ENCODE measurements at places on chromosomes 3 and 15.
A peak's percentile ranks its signal among the peaks of the same experiment; 100 is the strongest.

GRCh38 chr15:41501191-41501917 is 7.7 kb downstream of the ITPKA start:
- no peak for DNase-seq

DNA sequence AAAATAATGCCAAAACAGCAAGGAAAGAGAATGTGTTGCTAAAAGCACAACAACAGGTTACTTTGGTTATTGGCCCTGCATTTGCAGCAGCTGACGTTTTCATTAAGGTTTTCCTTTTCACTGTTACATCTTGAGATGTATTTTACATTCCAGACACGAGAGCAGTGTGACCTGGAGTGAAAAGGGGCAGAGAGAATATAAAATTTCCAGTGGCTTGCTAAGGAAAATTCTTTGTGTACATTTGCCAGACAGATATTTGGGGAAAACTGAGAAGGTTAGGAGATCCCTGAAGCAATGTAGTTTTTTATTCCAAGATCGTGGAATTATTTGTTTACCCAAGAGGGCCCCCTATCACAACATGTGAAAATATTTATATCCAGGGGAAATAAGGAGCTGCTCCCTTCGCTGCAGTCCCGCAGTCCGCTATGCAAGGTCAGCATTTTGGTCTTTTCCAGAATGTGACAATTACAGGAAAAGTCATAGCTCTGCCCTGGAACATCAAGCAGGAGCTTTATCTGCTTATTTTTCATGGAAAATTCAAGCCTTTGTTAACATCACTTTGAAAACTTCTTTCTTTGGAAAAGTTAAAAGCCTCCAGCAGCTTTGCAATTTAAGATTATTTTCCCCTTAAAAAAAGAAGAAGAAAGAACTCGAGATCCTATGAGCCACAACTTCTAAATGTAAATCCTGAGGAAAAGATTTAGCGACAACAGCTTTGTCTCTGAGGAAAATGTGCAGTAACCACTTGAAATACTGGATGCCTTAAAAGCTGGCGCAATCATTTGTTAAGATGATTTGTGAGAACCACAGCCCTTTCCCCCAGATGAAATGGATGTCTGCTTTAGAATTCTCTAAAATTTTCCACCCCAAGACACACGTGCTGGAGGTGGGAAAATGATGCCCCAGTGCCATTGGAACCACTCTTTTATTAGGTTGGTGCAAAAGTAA is 256.4 kb upstream of the TPM1 start:
- no peak for DNase-seq

DNA sequence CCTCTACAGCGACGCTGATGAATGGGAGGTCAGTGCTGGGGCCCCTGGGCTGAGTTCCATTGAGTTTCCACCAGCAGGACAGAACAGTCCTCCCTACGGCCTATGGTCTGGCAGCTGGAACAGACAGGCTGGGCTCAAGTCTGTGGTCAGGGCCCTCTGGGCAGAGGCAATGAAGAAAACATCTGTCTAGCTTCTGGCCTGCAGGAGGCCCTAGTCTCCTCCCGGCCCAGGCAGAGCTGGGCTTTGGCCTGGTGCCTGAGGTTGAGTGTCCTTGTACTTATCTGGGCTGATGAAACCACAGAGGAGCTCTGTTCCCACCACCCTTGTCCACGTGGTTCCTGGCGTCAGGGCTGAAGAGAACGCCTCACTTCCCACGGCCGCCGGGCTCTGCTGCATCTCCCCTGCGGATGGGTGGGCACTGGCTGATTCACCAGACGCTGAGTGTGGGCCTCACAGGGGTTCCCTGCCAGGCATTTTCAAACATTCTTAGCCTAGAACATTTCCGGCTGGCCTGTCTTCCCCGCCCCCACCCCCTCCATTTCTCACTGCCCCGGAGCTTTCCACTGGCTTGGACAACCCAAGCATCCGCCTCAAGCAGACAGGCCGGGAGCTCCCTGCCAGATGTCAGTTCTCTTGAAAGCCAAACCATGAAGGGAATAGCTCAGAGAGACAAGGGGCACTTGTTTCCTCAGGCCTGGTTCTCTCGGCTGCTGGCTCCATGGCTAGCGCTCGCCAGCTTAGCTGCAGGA is 20.3 kb downstream of the PPCDC start:
- peak; percentile 92 for DNase-seq

GRCh38 chr15:66866656-66867055 is 164.6 kb downstream of the SMAD6 start:
- no peak for DNase-seq

- no peak for DNase-seq
Observed at GRCh38 chr3:161905520-161906132, 409.0 kb downstream of the OTOL1 start.

- no peak for DNase-seq
Observed at GRCh38 chr3:50241163-50241562, 5.2 kb downstream of the GNAI2 start.

GRCh38 chr3:174111776-174112175 is 714.2 kb downstream of the NLGN1 start:
- no peak for DNase-seq

- no peak for DNase-seq
Observed at GRCh38 chr15:65796610-65797078, 4.6 kb upstream of the DENND4A start.

DNA sequence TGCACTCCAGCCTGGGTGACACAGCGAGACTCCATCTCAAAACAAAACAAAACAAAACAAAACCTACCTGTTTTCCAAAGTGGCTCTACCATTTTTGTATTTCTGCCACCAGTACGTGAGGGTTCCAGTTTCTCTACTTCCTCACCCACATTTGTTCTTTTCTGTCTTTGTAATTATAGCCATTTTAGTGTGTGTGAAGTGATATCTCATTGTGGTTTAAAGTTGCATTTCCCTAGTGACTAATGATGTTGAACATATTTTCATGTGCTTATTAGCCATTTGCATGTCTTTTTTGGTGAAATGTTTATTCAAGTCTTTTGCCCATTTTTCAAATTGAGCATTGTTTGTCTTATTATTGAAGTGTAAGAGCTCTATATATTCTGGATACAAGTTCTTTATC is 50.7 kb downstream of the TRA2B start:
- no peak for DNase-seq

DNA sequence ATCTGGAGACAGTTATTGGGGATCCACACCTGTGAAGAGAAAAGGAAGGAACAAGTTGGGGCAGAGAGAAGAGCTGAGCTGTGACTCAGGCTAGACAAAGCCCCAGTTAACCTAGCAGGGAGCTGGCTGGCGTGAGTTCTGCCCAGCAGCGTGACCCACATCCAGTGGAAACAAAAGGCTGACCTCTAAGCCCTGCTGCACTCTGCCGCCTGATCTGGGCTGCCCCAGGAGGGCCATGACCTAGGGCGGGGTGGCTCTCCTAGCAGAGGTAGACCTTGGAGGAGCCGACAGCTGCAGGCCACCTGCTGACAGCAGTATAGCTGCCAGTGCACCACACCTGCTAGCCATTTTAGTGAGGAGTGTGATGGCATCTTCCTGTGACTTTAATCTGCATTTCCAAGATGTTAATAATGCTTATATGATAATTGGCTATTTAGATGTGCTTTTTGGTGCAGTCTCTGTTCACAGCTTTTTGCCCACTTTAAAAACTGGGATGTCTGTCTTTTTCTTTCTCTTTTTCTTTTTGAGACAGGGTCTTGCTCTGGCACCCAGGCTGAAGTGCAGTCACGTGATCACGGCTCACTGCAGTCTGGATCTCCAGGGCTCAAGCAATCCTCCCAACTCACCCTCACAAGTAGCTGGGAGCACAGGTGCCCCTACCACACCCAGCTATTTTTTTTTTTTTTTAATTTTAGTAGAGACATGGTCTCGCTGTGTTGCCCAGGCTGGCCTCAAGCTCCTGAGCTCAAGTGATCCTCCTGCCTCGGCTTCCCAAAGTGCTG is 78.1 kb downstream of the LSM3 start:
- DNase-seq = no peak

DNA sequence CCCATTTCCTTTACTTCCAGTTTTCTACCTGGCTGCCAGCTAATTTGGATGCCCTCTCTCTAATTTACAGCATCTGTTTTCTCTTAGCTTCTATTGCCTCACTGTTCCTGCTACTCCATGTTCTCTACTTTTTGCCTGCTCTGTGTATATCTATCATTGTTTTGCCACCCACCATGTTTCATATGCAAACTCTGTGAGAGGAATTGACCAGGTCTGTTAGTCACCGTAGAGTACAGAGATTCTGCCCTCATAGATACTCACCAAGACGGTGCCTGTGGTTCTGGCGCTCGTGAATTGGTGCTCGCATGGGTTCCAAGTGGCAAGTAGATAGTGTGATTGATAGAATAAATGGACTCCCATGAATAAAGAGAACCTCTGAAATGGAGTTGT is 288.8 kb downstream of the CNTN6 start:
- no peak for DNase-seq

DNA sequence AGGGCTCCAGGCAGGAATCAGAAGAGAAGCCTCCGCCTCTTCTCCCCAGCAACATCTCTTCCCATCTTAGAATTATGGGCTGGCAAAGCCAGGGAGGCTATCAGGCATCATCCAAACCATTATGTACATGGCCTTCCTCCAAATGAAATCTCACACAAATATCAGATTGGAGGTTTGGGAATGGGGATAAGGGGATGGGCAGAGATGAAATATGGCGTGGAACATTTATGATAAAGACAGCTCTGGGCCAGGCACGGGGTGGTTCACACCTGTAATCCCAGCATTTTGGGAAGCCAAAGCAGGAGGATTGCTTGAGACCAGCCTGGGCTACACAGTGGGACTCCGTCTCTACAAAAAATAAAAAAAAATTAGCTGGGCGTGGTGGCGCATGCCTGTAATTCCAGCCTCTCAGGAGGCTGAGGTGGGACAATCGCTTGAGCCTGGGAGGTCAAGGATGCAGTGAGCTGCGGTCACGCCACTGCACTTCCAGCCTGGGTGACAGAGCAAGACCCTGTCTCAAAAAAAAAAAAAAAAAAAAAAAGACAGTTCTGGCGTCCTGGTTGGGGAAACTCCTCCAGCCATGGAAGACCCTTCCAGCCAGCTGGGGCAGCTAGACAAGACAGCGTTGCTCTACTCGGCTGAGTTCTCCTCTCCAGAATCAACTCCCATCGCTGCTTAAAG is 36.6 kb downstream of the CPN2 start:
- DNase-seq = no peak

DNA sequence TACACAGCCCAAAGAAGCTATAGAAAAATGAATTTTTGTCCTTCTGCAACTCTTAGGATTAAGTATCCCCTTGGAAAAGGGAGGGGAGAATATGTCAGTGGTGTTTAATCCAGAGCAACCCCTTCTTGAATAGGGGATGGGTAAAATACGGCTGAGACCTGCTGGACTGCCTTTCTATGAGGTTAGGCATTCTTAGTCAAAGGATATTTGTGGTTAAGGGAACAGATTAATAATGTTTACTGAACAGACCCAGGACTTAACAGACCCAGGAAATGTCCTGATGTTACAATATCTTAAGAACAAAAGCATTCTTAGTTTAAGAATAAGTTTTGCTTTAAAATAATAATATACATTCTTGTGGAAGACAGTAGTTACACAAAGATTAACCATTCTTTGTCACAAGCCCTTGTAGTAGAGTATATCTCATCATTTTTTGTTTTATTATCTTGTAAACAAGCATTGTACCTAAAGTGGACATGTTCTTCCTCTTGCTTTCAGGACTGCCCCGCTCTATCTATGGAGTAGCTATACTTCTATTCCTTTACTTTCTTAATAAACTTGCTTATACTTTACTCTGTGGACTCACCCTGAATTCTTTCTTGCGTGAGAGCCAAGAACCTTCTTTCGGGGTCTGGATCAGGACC is 43.8 kb upstream of the B3GALNT1 start:
- DNase-seq = no peak

- DNase-seq = peak; percentile 35
Observed at GRCh38 chr15:31155151-31155550, 53.6 kb upstream of the TRPM1 start.

DNA sequence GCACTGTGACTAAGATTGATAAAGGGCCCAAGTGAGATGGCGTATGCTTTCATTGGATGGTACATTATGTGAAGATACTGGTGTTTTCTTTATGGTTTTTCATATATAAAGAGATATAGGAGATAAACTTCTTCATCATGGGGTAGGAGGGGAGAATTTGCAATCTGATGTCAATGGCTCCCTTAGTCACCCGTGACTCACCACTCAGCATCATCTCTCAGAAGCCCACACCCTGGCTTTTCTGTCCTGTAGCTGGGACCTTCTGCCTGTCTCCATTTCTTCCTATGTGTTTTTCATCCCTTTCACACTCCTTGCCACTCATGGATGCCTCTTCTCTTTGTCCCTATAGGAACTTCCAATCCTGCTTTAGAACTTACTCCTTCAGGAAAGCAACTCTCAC is 114.3 kb upstream of the SEMA6D start:
- DNase-seq = no peak

GRCh38 chr3:25910997-25911396 is 121.1 kb downstream of the OXSM start:
- DNase-seq = no peak

- DNase-seq = no peak
Observed at GRCh38 chr3:108494906-108495531, 15.4 kb downstream of the MYH15 start.

- no peak for DNase-seq
Observed at GRCh38 chr3:23496165-23496564, 293.0 kb downstream of the UBE2E2 start.

DNA sequence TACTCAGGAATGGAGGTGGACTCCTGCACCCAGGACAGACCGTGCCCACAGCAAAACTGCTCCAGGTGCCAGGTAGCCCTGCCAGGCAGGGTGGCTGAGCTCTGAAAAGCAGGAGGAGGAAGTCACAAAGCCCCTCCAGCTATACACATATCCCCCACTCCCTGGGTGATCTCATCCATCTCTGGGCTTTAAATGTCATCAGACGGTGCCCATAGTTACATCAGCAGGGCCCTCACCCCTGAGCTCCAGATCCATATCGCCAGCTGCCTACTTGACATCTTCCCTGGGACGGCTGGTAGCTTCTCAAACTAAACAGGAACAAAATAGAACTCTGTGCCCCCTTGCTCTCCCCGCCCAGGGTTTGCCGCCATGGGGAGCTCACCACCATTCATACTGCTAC is 87.7 kb downstream of the MEGF11 start:
- no peak for DNase-seq

- DNase-seq = no peak
Observed at GRCh38 chr3:39187372-39188155, 4.8 kb downstream of the XIRP1 start.

DNA sequence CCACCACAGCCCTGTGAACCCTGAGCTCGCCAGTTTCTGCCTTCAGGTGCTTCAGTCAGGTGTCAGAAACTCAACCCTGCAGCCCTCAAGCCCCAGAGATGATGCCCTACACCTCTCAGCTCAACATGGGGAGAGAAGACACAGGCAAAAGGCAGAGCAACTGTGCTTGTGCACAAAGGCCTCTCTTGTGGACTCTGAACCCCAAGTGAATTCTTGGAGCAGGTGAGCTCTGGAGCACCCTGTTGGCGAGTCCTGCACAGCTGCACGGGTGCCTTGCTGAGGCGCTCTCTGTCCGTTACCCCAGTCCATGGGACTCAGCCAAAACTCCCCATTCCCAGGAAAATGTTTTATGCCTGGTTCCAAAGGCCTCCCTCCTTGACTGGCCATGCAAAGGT is 197.0 kb downstream of the KLF13 start:
- DNase-seq = no peak

DNA sequence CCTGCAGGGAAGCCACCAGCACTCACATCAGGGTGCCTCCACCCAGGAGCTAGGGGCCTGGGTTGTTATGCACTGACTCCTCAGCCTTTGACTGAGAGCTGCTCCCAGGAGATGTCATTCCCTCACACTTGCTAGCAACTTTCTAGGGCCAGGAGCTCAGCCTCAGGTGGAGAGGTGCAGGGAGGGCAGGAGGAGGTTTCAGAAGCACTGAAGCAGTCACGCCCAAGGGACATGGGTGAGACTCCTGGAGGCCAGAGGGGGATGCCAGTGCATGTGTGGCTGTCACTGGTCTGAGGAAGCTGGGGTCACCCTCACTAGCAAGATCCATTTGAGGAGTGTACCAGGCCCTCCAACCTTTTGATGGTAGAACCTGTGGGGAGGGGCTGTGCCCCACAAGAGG is 271.2 kb downstream of the PLCL2 start:
- DNase-seq = no peak

Data from left lobe of liver (tissue), 2 donors.